Osteocyte (in vitro differentiated cells): ENCODE measurements at places on chromosomes 13 and 19. TPM values are rescaled to one million over a fixed set of nuclear protein-coding genes. Genes with fewer than 3 reads are reported as not detected.

BTBD2 gene
- total RNA-seq = 86.0 and 95.9 TPM in 2 replicates

ZNF154 gene
- 18.0 and 18.9 TPM in 2 replicates for total RNA-seq

GRCh38 chr13:75443356-75443958 lies 38.5 kb downstream of the TBC1D4 start:
- DNase-seq = no peak

GRCh38 chr13:28984825-28985224 lies 164.7 kb downstream of the MTUS2 start:
- no peak for DNase-seq

DNA sequence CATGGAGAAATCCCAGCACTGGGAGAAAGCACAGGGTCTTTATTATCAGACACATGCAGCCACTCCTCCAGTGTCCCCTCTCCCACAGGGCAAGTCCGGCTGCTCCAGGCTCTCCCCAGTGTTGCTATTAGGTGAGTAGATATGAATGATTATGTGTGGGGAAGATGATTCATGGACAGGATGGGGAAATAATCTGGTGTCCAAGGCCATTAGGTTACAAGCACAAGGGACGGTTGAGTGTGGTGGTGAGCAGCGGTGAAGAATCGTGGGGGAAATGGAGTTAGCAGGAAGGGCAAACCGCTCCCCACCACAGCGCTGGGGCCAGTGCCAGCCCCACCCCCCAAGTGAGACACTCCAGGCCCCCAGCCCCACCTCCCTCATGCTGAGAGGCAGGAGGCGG lies 19.0 kb downstream of the CD177 start:
- DNase-seq = no peak

DNA sequence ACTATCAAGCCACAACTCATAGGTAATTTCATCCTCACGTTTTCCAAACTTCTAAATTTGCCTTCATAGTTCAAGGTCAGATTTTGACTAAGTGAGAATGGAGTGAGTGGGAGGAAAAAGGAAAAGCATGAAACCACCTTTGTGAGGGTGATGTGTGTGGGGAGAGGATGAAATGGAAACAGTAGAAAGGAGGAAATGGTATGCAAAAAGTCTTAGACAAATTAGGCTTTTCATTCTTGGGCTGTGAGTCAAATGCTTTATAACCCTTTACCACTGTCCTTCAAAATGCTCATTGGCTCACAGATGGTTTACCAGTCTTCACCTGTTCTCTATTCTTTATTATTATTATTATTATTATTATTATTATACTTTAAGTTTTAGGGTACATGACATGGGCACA lies 127.2 kb downstream of the RAP2A start:
- DNase-seq = no peak

DNA sequence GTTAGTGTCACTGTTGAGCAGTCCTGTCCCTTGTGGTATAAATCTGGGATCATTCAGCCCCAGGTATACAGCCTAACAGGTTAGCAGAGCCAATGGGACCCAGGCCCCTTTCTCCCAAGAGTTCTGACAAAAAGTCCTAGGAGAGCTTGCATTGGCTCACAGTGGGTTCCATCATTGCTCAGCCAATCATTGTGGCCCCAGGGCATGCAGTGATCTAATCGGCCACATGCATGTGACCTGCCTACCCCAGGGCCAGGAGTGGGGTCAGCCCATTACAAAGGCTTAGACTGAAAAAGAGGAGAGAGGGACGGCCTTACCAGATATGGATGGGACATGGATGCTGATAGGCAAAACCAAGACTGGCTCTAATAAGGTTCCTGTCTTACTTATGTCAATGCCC lies 41.1 kb downstream of the SPTBN4 start:
- DNase-seq = no peak
